RPMI7951 (cell line): ENCODE measurements at places on chromosomes 6 and 20. TPM values are rescaled to one million over a fixed set of nuclear protein-coding genes. Genes with fewer than 3 reads are reported as not detected.
A peak's percentile ranks its signal among the peaks of the same experiment; 100 is the strongest.

DNA sequence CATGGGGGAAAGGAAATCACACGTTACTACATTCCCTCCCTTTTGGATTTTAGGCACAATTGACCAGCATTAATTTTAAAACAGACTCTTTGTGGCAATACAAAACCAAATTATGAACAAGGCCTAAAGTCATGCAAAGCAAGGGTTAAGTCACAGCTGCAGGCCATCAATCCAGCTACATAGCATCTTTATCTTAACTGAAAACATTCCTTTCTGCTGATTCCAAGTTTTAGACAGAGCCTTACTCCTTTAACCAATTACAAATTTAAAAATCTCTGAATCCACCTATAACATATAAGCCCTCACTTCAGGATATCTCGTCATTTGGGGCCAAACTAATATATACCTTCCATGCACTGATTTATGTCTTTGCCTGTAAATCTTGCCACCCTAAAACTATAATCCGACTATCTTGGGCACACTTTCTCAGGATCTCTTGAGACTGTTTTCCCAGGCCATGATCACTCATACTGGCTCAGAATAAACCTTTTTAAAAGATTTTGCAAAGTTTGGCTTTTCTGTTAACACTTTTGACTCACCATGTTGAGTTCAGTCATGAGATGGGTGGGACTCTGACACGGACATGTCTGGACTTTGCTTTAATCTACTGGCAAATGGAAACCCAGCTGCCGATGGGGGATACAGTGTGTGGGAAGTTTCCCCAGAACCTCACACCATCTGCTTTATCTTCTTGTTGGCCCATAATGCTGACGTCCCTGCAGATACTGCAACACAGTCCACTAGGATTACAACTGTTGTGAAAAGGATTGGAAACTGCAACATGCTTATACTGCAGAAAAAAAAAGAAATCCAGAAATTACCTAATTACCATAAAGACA lies 757.0 kb downstream of the PTPRT start:
- DNase-seq, result no peak

DNA sequence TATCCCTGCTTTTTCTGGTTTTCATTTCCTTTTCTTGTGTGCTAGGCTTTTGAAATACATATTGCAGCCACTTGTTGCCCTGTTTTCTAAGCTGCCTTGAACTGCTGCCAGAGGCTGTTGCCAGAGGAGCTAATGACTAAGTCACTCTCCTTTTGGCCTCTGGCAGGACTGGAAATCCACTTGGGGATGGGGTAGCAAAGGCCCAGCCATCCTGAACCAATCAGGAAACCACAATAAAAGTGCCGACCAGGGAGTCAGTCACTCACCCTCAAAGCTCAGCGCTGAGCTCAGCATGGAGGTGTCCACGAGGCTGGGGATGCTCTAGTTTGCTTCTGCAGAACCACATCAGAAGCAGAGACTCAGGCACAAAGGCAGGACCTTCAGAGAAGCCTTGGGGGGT lies 813.0 kb downstream of the DHX35 start:
- DNase-seq, result peak; percentile 100

Gene PAX1
- total RNA-seq, result not detected in 2 replicates

Gene PRELID3B
- 142 and 168 TPM in 2 replicates for total RNA-seq

DNA sequence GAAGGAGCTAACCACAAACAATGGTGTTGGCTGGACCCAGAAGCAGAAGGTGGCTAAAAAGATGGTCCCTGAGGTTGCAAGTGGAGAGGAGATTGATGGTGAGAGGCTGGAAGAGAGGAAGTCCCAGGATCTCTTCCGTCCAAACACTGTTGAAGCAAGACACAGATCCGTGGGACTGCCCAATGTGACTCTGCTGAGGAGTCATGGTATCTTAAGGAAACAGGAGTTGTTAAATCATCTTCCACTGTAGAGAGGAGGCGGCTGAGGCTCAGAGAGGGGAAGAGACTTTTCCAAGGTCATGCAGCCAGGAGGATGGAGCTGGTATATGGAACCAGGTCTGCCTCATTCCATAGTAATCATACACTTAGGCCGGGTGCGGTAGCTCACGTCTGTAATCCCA lies 4.1 kb upstream of the ZNF335 start:
- no peak for DNase-seq

- no peak for DNase-seq
Observed at GRCh38 chr6:49563006-49563886, 12.8 kb downstream of the C6orf141 start.

- DNase-seq, result no peak
Observed at GRCh38 chr6:11595903-11596302, 58.4 kb downstream of the TMEM170B start.

DNA sequence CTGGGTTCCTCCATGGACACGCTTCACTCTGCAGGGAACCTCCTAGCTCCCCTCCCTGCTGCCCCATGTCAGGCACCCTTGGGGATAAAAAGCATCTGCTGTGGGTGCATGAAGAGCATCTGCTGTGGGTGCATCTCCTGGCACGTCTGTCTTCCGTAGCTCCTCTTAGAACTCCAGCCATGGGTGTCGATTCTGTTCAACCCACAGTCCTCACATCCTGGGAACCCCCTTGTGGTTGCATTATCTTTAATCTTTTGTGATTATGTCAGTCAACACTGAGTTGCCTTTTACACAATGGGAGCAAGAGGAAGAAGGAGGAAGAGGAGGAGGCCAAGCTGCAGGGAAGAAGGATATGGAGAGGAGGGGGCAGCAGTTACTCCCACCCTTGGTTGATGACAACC lies 24.1 kb upstream of the CCR6 start:
- no peak for DNase-seq

DNA sequence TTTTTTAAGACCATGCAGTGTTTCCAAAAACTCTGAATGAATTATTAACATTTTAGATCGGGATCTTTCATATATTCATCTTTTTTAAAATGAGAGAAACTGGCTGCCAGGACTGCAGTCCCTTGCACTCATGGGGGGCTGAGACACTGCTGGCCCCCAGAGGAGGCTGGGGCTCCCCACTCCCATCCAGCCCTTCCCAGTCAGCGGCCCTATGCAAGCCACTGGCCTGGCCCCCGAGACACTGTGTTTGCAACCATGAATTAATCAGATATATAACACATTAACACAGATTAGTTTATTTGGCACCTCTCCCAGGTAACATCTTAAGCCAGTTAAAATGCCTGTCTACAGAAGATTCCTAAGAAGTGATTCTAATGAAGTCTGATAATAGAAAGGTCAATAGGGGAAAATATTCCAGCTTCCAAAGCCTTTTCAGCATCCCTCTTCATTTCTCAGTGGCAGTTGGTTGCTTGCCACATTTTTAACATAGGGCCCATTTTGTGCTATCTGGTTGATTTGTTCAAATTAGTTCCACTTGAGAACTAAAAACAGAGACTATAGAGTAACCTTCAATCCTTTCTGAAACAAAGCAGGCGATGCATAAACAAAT lies 184.4 kb upstream of the FBXL4 start:
- DNase-seq, result no peak

DNA sequence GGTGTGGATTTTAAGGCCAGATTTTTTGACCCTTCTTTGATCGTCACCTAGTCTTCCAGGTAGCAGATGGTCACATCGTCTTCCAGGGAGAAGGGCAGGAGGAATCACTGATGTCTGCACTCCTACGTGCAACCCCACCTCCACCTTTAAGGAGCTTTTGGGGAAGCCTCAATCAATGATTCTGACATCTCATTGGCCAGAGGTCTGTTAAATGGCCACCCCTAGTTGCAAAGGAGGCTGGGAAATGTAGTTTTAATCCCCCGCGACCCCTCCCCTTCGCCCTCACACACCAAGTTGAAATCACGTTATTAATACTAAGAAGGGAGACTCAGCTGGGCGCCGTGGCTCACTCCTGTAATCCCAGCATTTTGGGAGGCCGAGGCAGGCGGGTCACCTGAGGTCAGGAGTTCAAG lies 151.4 kb downstream of the BCAS1 start:
- no peak for DNase-seq

- DNase-seq, result peak; percentile 57
Observed at GRCh38 chr6:39440039-39440426, 117.5 kb upstream of the KCNK16 start.

GRCh38 chr6:62570372-62570771 lies 284.3 kb upstream of the KHDRBS2 start:
- DNase-seq, result no peak

- no peak for DNase-seq
Observed at GRCh38 chr20:35085477-35086225, 7.0 kb downstream of the TRPC4AP start.

DNA sequence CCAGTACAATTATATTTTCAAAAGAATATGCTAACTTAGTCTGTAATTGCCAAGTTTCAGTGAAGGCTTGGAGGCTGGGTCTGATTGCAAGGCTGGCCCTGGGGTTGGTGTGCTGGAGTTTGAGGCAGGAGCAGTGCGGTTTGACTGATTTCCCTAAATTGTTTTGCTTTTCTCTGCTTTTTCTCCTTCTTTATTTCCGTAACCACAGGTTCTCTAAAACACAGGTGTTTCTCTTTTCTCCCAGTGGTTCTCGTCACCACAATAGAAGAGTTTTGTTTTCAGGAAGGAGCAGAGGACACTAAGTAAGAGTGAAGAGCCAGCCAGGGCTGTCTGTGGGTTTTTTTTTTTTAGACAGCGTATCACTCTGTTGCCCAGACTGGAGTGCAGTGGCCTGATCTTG lies 8.2 kb upstream of the SNX9 start:
- no peak for DNase-seq

Gene LRP11
- 67.0 and 67.4 TPM in 2 replicates for total RNA-seq

Gene SPATA25
- total RNA-seq, result 0.98 TPM in 1 of 2 replicates, not detected in the other

GRCh38 chr6:96721227-96721626 lies 116.0 kb downstream of the GPR63 start:
- DNase-seq, result no peak

Gene HLA-DQB1
- not detected in 2 replicates for total RNA-seq

Gene INSM1
- total RNA-seq, result under 0.01 and 0.10 TPM in 2 replicates

DNA sequence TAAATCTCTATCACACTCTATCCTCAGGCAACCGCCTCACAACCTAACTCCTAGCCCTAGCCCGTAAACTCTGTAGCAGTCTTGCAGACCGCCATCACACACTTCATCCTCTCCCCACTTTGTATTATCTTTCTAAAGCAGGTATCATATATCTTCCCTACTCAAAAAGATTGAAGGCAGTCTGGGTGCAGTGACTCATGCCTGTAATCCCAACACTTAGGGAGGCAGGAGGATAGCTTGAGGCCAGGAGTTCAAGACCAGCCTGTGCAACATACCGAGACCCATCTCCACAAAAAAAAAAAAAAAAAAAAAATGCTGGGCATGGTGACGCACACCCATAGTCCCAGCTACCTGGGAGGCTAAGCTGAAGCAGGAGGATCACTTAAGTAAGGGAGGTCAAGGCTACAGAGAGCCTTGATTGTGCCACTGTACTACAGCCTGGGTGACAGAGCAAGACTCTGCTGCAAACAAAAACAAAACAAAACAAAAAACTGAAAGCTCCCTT lies 22.9 kb downstream of the RANBP9 start:
- DNase-seq, result no peak

DNA sequence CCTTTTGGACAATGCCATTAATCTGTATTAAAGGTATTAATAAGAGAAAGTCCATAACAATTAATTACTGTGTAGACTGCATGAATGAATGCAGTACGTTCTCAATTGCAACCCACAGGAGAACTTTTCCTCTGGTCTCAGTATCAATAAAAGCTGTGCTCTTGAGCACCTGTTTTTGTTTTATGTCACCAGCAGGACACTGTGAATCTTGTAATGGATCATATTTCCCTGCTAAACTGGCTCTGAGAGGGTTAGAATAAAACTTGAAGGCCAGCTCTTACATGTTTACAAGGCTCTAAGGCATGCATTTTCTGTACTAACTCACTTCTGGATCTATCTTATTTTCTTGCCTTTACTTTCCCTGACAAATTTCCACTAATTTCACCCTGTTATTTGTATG lies 214.3 kb upstream of the PLN start:
- DNase-seq, result no peak

Gene EIF2S2
- total RNA-seq, result 146 and 159 TPM in 2 replicates

DNA sequence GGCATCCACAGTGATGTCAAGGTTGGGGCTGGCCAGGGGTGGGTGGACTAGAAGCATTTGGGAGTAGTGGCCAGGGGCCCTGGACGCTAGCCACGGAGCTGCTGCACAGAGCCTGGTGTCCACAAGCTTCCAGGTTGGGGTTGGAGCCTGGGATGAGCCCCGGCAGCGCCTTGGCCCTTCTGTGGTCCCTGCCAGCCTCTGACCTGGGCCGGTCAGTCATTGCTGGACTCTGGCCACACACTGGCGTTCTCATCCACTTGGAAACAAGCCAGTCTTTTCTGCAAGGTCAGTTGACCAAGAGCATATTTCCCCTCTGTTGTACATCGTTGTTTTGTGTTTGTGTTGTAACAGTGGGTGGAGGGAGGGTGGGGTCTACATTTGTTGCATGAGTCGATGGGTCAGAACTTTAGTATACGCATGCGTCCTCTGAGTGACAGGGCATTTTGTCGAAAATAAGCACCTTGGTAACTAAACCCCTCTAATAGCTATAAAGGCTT lies 8.4 kb downstream of the PSMA7 start:
- peak; percentile 37 for DNase-seq

- DNase-seq, result peak; percentile 27
Observed at GRCh38 chr6:104940893-104941728, 15.8 kb upstream of the LIN28B start.

GRCh38 chr6:29926413-29927274 lies 15.7 kb upstream of the HLA-A start:
- peak; percentile 66 for DNase-seq

Gene PNLDC1
- total RNA-seq, result not detected in 2 replicates

Gene CPXM1
- total RNA-seq, result not detected in 2 replicates

- no peak for DNase-seq
Observed at GRCh38 chr20:9160331-9160730, 91.4 kb downstream of the PLCB4 start.

Gene DACT2
- total RNA-seq, result not detected in 2 replicates

DNA sequence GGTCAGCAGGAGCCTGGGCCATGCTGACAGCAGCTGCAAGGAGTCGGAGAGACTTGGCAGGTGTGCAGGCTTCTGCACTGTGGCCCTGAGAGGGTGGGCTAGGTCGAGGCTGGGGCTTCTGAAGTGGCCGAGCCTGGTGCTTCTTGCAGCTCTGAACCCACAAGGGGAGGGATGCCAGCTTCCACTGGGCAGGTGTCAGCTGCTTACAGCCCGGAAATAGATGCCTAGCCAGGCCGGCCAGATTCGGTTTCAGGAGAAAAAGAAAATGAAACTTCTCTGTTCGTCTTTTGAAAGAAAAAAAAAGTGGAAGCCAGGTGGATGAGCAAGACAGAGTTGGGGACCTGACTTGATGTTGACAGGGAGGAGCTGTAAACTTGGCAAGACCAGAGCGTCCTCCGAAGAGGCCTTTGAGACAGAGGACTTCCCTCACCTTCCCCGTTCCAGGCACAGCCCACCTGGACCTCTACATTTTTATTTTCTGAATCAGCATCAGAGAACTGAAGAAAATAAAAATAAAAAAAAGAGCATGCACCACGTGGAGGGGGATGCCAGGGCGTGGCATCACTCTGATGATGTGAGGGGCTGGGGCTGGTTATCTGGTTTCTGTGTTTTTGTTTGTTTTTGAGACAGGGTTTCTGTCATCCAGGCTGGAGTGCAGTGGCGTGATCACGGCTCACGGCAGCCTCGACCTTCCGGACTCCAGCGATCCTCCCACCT lies at the start of gene ZBP1:
TSS of gene ZBP1 (minus strand) at position 153 of the 717 bp plus-strand sequence. CDS start at position 22, 131 bp downstream.
- no peak for DNase-seq

Gene DNMT3B
- total RNA-seq, result 6.8 TPM in 2 replicates

Gene LRFN2
- not detected in 2 replicates for total RNA-seq
